ENCODE measurements at places on chromosomes 6 and 20.

DNA sequence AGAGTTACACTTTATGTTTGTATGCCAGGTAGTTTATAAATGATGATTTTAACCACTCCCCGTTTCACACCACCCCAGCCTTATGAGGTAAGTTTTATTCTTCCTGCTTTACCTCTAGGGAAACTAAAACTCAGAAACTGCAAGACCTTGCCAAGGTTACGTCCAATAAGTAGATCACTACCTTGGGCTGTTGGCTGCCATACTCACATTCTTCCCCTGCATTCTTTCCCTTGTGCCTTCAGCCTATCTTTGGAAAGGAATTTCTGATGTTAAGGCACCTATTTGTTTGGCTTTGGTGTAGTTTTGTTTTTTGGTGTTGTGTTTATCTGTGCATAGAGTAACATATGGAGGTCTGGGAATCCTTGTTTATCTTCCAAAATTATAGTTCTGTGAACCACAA is 122.1 kb downstream of the UST start:
- no peaks in the 10 kb centered on the region for H3K27me3 ChIP-seq
- no peaks in the 10 kb centered on the region for H3K4me1 ChIP-seq
- no peak for DNase-seq

- H3K27me3 ChIP-seq, result no peaks in the 10 kb centered on the region
- H3K4me1 ChIP-seq, result peaks cover 50% of the 10 kb centered on the region
- H3K36me3 ChIP-seq, result no peaks in the 10 kb centered on the region
- no peak for DNase-seq
Measured at GRCh38 chr6:15434823-15435380, 189.0 kb downstream of the JARID2 start.

DNA sequence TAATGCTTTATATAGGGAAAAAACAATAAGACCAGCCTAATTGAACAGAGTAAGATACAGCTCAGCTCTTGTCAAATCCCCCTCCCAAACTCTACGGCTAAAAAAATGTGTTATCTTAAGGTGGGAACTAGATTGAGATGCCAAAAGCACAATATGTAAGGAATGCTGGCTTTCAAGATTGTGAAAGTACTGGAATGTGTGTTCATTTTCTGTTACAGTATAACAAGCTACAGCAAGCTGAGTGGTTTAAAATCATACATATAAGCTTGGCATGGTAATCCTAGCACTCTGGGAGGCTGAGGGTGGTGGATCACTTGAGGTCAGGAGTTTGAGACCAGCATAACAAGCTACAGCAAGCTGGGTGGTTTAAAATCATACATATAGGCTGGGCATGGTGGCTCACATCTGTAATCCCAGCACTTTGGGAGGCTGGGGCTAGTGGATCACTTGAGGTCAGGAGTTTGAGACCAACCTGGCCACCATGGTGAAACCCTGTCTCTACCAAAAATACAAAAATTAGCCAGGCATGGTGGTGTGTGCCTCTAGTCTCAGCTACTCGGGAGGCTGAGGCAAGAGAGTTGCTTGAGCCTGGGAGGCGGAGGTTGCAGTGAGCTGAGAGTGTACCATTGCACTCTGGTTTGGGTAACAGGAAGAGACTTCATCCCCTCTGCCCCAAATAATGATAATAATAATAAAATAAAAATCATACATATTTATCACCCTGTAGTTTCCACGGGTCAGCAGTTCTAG is 297.7 kb downstream of the DOK5 start:
- H3K4me3 ChIP-seq, result no peak overlapping the region
- no peaks in the 10 kb centered on the region for H3K36me3 ChIP-seq
- DNase-seq, result no peak
- no peaks in the 10 kb centered on the region for H3K4me1 ChIP-seq
- no peak overlapping the region for H3K27ac ChIP-seq

GRCh38 chr6:54377776-54378175 is 69.5 kb downstream of the TINAG start:
- DNase-seq, result no peak
- H3K36me3 ChIP-seq, result no peaks in the 10 kb centered on the region
- no peaks in the 10 kb centered on the region for H3K27me3 ChIP-seq
- no peak overlapping the region for H3K27ac ChIP-seq
- H3K4me1 ChIP-seq, result no peaks in the 10 kb centered on the region
- H3K4me3 ChIP-seq, result no peak overlapping the region

DNA sequence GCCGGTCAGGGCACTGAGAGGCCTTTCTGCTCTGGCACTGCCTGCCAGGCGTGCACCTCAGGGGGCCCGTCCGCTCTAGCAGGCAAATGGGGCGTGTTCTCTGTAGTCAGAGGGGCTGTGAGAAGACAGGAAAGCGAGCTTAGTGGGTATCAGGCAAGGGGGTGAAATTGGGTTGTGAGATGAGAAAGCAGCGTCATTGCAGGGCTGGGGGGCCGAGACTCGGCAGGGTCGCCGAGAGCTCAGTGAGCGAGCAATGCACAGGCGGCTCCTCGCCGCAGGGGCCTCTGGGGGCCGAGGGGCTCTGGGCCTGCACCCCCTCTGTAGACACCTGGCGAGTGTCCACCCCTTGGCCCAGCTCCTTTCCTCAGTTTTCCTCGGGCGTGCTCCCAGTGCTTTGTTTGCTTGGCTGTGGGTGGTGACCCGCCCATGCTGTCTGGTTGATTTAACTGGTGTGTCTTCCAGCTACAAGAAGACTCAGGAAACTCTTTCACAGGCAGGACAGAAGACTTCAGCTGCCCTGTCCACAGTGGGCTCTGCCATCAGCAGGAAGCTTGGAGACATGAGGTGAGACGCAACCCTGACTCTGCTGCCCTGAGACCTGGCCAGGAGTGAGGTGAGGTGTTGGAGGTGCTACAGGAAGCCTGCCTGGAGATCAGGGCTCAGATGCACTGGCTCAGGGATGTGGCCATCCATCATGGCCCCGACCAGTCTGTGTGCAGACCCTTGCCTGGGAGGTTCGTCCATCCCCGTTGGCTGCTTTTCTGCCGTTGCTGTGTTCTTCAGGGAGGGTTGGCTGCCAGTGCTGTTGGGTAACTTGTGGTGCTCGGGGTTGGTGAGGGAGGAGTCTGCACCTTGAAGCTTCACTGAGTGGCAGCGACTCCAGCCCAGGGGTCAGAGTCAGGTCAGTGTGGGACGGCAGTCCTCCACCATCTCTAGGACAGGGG is 12.4 kb upstream of the DNAJC5 start:
- H3K36me3 ChIP-seq, result peaks cover 43% of the 10 kb centered on the region
- no peak for DNase-seq

All from CD4-positive, CD25-positive, alpha-beta regulatory T cell (primary cell).